Activated naive CD4-positive, alpha-beta T cell (primary cell): ENCODE measurements at places on chromosomes 7 and 10.

DNA sequence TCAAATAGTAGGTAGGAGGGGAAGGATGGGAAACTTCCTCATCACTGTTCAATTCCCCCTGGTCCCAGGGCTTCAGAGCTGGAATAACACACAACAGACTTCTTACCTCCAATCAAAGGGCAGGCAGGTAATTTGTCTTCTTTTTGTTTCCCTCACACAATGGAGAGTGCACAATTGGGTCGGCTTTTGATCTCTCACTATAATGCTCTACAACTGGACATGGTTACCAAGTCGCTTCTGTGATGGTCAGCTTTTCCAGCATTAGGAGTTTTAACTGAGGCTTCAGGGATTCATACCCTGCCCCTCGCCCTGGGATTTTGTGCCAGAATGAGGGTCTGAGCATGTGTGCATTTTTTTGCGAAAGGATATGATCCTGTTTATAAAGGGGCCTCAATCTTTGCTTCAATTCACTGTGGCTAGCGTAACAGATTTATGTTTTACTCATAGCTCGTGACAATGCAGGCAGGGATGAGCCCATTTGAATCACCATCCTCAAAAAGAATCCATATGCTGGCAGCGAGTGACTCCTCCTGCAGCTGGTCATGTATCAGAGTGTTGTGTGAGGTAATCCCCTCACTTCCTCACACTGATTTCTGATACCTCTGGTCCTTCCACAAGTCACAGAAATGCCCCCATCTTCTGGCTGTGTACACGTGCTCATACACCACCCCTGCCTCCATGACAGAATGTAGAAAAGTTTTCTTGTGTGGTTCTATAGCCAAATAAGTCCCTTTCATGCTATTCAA lies 189.6 kb downstream of the CTTNBP2 start:
- DNase-seq = no peak

DNA sequence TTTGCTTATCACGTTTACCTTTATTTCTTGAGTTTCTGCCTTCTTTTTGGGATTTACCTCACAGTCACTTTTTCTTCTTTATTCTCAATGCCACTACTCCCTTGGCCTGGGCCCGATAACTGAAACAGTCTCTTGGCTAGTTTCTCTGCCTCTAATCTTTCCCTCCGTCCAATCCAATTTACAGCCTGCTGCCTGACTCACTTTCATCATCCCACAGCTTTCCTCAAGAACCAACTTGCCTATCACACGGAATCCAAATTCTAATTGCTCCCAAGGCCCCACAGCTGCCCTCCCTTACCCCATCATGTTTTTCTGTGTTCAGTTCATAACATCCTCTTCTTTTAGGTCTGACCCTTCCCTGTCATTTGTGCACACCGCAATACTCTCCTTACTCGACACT lies 121.4 kb downstream of the HIPK2 start:
- no peak for DNase-seq

GRCh38 chr10:28680358-28680752 lies 3.0 kb downstream of the BAMBI start:
- DNase-seq = no peak

DNA sequence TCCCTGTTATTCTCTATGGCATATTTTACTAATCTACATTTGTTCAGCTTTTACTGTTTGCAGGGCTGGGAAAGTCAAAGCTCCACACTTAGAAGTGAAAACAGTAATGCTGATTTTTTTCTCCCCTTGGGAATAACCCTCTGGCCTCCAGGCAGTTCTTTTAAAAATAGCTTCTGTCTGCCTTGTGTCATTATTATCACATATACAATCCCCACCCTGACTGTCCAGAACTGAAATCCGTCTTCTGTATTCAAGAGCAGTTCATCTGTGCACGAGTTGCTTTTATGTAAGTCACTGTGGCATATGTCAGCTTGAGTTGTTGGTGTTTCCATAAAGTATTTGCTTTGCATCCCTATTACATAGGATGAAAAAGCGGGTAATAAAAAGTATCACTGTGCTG lies 1221.1 kb upstream of the CELF2 start:
- no peak for DNase-seq

DNA sequence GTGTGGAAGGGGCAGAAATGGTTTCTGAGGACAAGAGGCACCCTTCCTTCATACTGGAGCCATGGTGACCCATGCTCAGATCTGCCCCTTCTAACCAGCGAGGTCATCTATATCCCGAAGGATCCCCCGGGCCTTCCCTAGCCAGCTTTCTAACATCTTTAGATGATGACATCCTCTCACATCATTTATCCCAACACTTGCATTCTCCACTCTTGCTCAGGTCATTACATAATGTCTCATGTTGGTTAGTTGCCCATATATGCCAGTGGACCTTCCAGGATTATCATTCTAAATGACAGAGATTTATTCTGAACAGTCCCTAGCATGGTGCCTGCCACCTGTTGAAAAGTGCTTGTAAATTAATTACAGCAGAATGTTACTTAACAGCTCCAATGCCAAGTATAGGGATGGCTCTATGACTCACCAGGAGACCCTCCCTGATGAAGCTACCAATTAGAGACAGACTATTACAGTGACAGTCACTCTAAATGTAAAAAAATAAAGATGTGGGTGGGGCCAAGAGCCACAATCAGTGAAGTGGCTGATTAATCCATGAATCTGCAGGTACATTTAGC lies 22.6 kb upstream of the ABLIM1 start:
- no peak for DNase-seq

GRCh38 chr10:15558136-15558535 lies 161.6 kb downstream of the ITGA8 start:
- DNase-seq = no peak

GRCh38 chr7:122255454-122255853 lies 49.1 kb downstream of the FEZF1 start:
- DNase-seq = no peak

DNA sequence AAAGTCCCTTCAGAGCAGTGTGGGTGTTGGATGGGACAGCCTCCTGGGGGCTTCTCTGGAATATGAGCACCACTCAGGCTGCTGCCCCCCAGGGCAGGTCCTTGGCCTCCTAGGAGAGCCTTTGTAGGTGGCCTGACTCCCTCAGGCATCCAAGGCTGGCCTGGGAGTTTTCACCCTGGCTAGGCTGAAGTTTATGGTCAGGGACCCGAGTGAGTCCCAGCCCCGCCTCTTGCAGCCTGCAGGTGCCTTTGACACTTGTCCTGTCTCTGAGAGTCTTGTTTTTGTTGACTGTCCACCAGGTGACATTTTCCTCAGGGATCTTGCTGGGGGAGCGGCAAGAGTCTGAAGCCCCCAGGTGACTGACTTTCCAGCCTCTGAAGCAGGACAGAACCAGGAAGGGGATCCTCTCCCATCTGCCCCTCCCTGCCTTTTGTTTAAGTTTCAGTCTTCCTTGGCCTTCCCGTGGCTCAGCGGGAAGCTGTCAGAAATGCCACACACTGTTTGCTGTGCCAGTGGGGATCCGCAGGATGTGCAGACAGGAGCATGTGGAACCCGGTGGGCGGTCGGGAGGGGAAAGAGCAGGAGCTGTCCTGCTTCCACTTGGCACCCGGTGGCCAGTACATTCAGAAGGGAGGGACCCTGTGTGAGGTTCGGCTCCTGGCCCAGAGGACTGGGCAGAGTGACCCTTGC lies 59.5 kb downstream of the LRRC18 start:
- DNase-seq = no peak

- no peak for DNase-seq
Measured at GRCh38 chr7:33459340-33459751, 330.0 kb downstream of the BBS9 start.

DNA sequence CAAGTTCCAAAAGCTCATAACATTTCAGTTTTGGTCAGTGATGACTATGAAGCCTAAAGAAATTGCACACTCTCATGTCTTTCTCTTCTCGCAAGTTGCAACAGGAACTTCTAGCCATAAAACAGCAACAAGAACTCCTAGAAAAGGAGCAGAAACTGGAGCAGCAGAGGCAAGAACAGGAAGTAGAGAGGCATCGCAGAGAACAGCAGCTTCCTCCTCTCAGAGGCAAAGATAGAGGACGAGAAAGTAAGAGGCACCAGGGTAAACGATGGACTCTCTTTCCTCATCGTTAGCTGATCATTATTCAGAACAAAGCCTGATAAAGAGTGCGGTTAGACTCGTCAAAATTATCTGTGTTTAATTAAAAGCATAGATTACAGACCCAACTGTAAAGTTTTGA lies 94.7 kb downstream of the HDAC9 start:
- no peak for DNase-seq

DNA sequence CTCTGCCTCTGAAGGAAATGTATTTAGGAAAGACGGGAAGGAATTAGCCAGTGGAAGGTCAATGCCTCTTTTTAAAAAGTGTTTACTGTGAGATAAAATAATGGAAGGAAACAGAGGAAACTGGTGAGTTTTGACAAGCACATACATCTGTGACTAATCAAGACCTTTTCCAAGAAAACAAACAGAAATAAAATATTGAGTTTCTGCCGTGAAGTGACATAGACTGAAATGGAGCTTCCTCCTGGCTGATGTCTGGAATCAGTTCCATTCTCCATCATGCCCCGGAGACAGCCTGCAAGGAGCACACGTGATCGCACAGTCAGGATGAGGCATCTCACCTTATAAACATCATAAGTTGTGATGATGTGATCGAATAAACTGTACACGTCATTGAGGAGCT lies 30.7 kb downstream of the TECTB start:
- no peak for DNase-seq

- DNase-seq = no peak
Measured at GRCh38 chr10:53284615-53285182, 512.1 kb upstream of the MBL2 start.

- no peak for DNase-seq
Measured at GRCh38 chr10:103717341-103718246, 137.8 kb downstream of the SH3PXD2A start.

DNA sequence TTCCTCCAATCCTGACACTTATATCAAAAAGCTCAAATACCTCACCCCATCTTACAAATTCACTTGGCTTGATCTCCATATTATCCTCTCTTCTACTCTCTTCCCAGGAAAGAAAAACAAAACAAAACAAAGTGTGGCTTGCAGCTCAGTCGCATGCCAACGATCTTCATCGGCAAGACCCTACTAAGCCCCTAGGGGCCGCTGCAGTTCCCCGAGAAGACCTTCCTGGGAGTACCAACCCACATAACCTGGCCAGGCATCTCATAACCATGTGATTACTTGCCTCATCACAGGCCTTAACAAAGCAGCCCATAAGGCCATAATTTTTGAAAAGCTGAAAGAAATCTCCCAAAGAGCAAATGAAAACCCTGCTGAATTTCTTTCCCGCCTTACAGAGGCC lies 103.7 kb downstream of the ZNF92 start:
- no peak for DNase-seq

DNA sequence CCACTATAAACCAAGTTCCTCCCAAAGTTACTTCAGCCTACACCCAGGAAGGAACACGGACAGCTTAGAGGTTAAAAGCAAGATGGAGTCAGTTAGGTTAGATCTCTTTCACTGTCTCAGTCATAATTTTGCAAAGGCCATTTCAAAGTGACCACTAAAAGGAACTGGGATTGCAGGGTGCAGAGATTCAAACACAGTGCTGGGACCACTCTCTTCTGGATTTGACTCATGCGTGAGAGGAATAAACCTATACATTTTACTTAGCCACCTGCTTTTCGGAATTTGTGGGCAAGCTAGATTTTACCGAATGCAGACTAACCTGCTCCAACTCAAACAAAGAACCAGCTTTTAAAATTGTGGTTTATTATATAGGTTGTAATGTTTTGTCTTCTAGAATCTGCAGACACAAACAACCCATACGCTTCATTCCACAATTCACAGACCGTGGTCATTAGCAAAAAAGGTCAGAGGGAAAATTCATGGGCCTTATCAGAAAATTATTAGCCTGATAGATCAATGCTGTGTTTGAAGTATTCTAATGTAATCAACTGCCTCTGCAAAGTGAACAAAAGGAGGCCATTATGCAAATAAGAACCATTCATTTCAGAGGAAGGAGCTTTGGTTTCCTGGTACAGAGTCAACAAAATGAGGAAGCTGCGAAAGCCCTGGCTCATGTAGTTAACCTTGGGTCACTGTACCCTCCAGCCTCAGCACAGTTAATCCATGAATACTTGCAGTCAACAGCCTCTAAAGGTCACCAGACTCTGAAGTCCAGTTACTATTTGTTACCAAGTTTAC lies 342.7 kb upstream of the KLF6 start:
- DNase-seq = no peak

GRCh38 chr7:33379891-33380525 lies 250.6 kb downstream of the BBS9 start:
- DNase-seq = no peak

DNA sequence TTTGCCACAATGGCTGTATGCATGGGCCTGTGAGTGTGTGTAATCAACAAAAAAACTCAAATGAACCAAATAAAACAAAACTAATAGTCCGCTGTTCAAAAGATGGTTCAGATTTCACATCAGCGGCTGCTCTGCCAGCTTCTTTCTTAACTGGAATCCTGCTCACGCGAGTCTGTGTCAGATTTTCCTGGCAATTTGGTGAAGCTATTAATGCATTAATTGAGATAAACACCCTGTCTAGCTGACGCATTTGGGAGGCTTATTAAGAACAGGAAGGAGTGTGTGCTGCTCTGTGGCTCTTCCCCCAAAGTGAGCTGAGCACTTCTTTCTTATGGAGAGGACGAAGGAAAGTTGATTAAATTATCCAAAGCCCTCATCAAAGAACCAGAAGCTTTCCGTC lies 336.6 kb upstream of the MKI67 start:
- DNase-seq = no peak

DNA sequence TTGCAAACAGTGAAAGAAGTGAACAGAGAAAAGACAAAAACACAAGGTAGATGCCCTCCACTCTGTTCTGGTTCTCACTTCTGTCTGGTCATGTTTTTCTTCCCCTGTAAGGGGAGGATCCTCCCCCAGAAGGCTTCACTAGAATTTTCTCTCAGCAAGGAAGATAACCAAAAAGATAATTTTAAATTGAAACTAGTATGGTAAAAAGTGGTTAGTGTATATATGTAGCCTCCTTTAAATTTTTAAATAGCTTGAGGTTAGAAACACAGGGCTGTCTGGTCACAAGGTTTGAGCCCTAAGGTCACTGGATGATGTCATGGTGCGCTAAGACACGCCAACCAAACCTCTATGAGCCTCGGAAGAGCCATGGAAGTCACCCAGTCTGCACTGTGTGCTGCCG lies 5.6 kb upstream of the PKD1L1 start:
- no peak for DNase-seq

DNA sequence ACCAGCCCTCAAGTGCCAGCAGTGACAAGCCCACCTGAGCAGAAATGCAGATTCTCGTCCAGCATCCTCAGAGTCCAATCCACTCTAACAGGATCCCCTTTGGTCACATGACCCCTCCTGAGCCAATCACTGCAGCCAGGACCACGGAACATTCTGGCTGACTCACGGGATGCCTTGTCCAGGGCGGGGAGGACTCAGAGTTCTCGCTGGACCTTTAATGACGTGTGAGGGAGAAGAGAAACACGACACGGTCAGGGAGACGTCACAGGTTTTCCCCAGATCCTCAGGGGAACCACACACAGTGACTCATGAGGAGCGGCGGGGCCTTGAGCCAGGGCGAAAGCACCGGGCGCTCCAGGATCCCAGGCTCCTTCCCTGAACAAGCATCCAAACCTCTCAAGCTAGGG lies 155.7 kb downstream of the PTPRN2 start:
- DNase-seq = no peak

GRCh38 chr7:102473271-102473991 lies 5.3 kb downstream of the POLR2J start:
- no peak for DNase-seq

GRCh38 chr7:87506246-87507180 lies 31.0 kb upstream of the ABCB4 start:
- no peak for DNase-seq

GRCh38 chr7:99252166-99252895 lies 20.3 kb upstream of the MYH16 start:
- DNase-seq = no peak

- DNase-seq = no peak
Measured at GRCh38 chr10:61987951-61988379, 86.5 kb downstream of the ARID5B start.
